HCT116 (cell line): ENCODE measurements at places on chromosomes 3 and 15.

- DNase-seq: no peak
Measured at GRCh38 chr3:11913316-11913715, 66.6 kb upstream of the TAMM41 start.

- DNase-seq: peak; percentile 59
Measured at GRCh38 chr3:57298041-57298440, 5.6 kb upstream of the ASB14 start.

- DNase-seq: no peak
Measured at GRCh38 chr3:79167651-79168416, 600.0 kb downstream of the ROBO1 start.

DNA sequence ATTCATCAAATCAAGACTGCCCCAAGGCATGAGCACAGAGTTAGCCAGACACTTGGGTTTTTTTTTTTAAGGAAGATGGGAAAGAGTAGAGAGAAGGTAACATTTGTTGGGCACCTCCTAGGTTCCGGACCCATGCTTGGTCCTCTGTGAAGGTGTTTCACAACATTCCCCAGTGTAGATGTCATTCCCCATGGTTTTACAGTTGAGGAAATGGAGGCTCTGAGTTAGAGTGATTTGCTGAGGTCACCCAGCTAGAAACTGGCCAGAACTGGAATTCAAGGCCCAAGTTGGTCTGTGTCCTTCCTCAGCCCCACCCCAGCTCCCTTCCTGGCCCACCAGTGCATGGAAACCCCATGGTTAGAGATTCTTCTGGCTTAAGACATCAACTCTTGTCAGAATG lies 19.9 kb downstream of the WNT7A start:
- no peak for DNase-seq

DNA sequence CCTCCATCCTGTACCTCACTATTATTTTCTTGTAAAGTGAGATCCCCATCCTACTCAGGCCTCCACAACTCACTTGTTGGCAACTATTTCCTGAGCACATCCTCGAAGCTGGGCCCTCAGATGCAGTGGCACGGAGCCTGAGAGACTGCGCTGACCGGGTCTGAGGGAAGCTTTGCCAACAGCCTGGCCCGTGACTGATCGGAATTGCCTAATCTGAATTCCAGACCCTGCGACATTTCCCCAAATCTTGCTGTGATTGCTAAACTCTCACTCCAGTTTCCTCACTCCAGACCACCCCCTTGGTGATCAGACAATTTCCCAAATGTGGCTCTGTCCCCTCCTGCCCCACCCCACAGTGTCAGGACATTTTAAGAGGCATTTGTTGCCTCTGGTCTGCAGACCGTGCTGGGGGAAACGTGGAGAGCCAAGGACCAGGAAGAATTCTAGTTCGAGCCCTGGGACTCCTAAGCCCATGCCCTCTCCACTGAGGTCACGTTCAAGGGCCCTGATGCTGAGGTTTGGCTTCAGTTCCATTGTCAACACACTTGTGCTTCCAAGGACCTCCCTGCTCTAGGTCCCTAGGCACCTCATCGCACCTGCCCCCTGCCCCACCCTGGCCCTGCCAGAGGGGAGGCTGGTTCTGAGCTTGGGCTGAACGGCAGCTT lies 22.8 kb downstream of the KLHL25 start:
- no peak for DNase-seq

DNA sequence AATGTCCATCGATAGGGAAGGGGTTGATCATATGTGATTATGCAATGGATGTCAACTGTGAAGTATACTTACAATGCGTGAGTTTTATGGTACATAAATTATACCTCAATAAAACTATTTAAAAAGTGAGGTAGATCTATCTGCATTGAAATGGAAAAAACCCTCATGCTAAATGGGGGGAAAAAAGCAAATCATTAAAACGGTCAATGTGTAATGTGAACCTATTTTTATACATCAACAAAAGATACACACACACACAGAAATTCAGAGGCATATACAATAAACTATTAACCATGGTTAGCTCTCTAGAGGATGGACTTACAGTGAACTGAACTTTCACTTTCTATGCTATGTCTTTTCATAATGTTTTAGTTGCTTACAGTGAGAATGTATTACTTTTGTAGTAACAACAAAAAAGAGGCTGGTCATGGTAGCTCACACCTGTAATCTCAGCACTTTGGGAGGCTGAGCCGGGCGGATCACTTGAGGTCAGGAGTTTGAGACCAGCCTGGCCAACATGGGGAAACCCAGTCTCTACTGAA lies 23.1 kb downstream of the STIMATE start:
- DNase-seq: no peak

DNA sequence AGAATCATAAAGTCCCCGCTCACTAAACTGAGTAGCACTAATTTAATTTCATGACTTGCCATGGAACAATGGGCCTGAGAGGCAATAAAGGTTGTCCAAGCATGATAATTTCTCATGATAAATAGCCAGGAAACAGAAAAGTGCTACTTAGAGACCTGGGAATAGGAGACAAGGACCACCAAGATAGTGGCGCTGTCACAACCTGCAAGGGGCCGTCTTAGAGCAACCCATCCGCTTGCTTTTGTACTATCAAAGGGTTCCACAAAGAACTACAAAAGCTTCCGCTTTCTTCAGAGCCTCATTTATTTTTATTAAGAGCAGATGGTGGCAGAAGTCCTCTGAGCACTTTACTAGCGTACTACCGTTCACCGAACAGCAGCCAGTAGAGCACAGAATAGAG lies 421.7 kb upstream of the GRM7 start:
- DNase-seq: no peak

DNA sequence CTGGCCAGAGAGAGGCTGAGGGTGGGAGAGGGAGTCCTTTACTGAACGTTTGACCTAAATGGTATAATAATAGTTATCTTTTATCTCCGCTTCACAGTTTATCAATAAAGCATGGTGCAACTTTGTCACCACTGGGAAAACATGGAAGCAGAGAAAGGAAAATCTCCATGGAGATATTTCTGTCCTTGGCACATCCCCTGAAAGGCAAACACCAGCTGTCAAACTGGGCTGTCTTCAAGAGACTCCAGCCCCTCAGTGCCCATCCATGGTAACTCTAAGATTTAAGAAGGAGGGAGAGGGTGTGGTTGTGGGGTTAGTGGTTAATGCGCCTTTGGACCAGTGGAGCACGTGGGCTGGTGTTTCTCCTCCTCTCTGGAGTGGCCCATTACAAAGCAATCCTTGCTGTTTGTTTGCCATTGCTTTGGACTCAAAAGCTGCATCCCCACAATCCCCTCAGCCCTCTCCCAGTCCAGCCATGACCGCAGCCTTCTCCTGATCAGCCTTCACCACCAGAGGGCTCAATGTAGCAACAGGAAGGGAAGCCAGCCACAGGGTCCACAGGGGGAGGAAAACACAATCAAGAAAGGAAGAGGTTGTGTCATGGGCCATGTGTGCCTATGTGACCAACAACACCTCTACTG lies 38.2 kb upstream of the FAM174B start:
- peak; percentile 34 for DNase-seq

DNA sequence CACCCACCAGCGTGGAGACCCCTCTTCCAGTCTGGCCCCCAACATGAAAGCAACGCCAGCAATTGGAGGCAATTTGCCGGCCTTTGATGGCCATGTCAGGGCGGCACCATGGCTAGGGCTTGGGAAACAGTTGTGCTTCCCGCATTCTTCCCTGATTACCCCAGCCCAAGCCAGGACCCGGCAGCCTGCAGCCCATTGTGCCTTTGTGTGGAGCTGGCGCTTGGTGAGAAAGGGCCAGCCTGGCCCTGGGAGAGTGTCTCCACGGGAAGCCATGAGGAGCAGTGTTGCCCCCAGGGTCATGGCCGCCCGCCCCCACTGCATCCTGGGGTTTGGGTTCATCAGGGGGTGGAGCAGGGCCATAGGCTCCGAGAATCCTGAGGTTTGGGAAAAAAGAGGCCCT lies 66.0 kb downstream of the DNAJB8 start:
- DNase-seq: no peak

- DNase-seq: no peak
Measured at GRCh38 chr3:144652573-144652972, 681.0 kb downstream of the DIPK2A start.

DNA sequence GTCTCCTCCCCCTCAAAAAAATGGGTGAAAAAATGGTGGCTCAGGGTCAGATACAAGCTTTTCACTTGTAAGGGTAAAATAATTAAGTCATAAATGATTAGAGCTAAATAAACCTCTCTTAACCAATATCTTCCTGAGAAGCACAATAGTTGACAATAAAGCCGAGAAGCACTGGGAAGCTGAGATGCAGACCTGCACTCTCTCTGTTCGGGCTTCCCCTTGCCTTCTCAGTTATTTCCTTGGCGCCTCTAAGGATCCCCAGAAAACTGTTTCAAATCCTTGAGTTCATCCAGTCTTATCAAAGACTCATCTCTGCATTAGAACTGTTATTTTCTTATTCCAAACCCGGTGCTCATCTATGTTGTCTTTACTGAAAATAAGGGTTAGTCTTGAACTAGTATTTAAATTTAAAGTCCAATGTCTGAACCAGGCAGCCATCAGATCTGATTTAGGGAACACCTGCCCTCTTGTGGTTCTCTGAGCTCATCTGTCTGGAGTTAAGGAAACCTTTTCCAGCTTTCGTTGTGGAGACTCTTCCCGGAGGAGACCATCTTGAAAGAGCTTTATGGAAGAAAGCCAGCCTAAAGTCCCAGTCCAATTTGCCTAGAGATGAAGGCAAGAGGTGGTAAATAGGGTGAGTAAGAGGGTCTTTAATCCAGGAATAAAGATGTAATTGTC lies 256.4 kb upstream of the MCTP2 start:
- DNase-seq: peak; percentile 2

DNA sequence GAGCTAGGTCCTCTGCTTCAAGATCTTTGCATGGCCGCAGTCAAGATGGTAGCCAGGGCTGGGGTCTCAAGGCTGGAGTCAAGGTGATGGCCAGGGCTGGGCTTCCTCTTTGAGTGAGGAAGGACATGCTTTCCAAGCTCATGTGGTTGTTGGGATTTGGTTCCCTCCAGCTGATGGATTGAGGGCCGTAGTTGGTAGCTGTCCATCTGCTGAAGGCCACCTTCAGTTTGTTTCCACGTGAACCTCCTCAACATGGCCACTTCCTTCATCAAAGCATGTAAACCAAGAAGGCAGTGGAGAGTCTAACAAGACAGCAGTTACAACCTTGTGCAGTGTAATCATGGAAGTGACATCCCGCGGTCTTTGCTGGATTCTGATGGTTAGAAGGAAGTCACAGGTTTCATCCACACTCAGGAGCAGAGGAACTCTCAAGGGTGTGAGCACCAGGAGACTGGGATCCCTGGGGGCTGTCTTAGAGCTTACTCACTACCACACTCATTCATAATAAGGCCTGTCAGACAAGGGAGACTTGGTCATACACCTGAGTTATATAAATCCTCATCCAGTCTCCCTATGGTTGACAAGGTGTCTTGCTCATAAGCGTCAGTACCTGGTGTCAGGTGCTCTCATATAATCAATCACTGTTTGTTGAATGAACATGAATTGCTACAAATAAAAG lies 42.1 kb downstream of the ABHD5 start:
- DNase-seq: no peak

DNA sequence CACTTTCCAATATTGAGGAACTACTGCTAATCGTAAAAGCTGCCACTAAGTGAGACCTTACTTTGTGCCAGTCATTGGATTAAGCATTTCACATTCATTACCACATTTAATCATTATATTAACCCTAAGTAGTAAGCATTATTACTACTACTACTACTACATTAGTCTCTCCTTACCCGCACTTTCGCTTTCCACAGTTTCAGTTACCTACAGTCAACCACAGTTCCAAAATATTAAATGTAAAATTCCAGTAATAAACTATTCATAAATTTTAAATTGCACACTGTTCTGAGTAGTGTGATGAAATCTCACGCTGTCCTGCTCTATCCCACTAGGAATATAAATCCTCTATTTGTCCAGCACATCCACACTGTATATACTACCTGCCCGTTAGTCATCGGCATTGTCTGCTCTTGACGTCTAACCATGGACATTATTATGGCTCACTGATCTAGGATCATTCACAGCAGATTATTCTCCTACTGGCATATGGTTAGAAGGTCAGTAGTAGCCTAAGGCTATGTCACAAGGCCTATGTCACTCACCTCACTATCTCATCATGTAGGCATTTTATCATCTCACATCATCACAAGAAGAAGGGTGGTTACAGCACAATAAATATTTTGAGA lies 121.1 kb downstream of the GSK3B start:
- DNase-seq: no peak

- DNase-seq: no peak
Measured at GRCh38 chr3:70539908-70540307, 227.5 kb upstream of the MDFIC2 start.

- DNase-seq: no peak
Measured at GRCh38 chr3:107369791-107370190, 7.4 kb upstream of the CCDC54 start.

DNA sequence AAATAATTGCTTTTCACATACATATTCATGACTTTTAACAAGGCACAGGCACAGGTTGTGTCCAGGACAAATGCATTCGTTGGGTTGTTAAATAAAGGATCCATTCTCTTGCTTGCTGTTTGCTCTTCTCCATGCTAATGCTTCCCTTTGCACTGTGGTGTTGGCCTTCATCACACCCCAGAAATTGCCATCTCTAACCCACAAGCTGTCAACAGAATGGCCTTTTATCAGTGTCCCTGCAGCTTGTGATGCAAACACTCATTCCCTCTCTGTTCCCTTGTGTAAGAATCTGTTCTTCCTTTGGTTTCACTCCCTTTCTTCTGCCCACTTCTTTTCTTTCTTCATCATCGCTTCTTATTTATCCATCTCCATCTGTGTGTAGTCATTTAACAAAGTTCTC lies 72.2 kb downstream of the SLC7A14 start:
- DNase-seq: no peak

DNA sequence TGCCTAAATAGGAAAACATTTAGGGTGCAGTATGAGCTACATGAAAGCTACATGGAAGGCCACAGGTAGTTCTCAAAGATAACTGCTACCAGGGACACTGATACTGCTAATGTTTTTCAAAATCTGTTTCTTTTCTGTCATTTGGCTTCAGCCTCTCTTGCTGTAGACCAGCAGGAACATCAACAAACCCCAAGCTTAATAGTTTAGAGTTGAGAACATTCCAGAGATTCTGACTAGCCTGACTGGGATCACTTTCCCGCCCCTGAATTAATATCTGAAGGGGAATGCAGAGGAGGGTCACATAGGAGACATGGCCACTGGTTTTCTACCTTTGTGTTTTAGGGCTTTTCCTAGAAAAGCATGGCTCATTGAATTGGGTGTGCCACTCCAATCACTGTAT lies 16.9 kb upstream of the C3orf38 start:
- no peak for DNase-seq
